ENCODE measurements at places on chromosomes 12 and 14.

DNA sequence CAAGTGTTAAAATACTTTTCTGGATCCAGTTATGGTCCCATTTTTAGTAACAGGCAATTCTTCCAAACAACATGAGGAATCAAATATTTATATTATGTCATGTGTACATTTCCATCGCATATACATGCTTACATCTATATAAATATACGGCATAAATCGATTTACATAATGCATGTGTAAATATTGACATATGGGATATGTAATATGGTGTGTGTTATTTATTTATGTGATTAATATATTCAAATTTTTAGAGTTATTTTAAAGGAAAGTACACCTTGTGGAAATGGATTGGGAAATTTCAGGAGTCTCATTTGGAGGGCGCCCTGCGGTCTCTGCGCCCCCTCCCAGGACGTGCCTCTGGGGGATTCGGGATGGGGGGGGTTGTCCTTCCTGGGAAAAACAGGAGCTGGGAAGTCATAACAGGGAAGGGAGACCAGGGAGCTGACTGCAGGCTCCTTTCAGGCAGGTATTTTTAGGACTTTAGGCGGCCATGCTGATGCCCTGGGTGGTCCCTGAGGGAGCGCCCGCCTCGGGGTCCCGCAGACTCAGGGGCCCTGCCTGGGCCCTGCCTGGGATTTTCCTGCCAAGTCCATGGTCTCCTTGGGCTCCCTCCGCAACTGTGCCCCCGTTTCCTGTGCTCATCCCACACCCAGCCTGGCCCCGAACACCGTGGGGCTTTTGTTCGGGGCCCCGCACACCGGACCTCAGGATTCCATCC, 82.7 kb upstream of the SFSWAP start:
- ATAC-seq = no peak

DNA sequence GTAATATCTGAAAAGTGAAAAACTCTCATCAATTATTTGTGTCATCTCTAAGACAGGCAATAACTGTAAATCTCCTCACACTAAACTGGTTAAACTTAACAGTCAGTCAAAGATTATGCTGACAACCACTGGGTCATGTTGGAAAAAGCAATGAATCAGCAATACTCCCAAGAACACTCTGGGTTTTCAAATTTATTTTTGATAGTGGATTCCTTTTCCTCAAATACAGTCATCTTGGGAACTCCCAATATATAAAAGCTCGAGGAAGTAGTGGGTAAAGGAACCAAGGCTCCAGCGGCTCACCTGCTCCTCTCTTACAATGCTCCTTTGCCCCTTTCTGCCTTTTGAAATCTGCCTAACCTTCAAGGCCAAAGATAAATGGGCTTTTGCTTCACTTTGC, 70.0 kb downstream of the ARMH4 start:
- no peak for ATAC-seq

- no peak for ATAC-seq
Measured at GRCh38 chr12:41277100-41277945, 89.2 kb downstream of the PDZRN4 start.

- no peak for ATAC-seq
Measured at GRCh38 chr12:68530965-68531364, 79.7 kb upstream of the RAP1B start.

DNA sequence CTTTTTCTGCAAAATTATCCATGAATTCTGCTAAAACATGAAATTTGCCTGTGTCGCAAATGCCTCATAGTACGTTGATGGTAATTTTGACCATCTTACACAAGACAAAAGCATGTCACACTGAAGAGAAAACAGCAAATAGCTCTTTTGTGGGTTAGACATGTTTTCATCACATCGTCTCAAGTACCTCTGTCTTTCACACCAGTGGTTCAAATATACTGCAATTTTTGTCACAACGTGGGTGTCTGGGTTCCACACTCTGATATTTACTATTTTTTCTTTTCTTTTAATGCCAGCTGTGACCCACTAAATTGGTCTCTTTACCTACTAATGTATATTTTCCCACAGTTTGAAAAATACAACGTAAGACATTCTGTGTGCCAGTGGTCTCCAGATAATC, 10.4 kb downstream of the KLRB1 start:
- ATAC-seq = no peak

DNA sequence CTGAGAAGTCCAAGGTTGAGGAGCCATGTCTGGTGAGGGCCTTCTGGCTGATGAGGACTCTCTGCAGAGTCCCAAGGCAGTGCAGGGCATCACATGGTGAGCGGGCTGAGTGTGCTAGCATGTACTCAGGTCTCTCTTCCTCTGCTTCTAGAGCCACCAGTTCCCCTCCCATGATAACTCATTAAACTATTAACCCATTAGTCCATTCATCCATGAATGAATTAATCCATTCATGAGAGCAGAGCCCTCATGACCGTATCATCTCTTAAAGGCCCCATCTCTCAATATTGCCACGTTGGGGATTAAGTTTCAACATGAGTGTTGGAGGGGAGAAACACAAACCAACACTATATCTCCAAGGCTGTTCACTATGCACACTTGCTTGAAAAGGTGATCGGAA, 83.7 kb downstream of the TMEM30B start:
- no peak for ATAC-seq

GRCh38 chr14:71541973-71542690, 390.1 kb upstream of the RGS6 start:
- no peak for ATAC-seq

DNA sequence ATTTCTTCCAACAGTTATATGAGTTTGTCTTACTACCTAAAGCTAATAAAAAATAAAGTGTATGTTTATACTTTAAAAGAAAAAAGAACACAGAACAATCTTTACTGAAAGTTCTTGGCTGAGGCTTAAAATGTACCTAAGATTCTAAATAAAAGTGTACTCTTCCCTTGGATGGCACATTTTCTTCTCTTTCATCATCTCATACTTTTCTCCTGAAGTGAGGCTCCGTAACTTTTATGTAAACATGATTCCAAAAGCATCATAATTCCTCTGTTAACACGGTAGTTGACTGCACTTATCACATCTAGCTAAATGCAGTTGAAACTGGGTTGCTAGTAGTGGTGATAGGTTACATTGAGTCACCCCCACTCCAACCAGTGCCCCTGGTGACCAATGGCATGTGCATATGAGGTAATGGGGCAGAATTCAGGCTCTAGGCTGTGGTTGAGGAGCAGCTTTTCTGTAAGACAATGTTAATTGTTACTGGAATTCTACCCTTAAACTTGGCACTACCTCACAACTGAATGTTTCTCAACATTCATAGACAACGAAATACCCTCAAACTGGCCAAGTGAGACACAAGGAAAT, 38.4 kb downstream of the WASHC3 start:
- peak; percentile 62 for ATAC-seq

- ATAC-seq = no peak
Measured at GRCh38 chr12:13948621-13949020, 32.8 kb downstream of the GRIN2B start.

- no peak for ATAC-seq
Measured at GRCh38 chr12:53624458-53624857, 1.7 kb downstream of the ATF7 start.

GRCh38 chr12:4579305-4580102, 17.5 kb downstream of the DYRK4 start:
- ATAC-seq = no peak

DNA sequence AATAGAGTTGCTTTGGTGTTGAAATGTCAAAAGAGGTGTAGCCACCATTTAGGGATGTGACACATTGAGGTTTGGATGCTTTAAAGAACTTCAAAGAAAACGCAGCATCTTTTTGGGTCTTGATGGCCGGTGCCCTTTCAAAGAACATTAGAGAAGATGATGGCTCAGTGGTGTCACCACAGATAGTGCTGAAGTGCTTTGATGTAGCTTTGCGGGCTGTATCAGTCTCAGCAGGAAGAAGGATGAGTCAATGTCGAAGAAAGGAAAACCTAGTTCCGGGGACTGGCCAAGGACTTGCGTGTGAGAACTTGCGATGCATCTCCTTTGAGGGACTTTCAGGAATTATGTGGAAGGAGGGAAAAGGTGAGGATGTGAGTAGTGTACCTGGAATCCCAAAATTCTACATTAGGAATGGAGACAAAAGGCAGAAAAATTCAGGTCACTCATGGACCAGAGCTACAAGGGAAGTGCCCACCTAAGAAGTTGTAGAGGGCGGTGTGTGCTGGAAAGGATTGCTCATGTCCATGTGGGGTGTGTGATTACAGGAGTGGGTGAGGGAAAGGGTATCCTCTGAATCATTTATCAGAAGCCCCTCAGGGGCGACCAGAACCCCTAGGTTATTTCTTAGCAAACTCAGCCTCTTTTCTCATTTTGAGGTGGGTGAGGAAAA, 39.7 kb upstream of the GZMB start:
- ATAC-seq = no peak

DNA sequence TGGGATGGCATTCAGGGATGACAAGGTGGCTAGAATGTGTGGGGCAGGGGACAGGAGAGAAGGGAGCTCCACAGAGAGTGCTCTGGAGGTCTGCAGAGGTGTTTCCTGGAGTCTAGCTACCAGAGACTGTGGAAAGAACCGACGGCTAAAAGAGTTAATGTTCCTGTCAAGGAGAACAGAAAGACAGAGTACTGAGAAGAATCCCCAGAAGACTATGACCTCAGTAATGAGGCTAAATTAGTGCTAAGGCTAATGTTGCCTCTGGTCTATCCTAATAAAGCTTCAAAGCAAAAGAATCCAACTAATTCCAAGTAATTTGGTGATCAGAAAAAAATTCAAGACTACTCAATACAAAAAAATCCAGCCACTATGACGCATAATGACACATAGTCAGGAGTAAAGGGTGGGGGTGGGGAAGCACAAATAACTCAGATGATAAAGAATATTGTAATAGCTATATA, 44.7 kb downstream of the FERMT2 start:
- ATAC-seq = peak; percentile 33

DNA sequence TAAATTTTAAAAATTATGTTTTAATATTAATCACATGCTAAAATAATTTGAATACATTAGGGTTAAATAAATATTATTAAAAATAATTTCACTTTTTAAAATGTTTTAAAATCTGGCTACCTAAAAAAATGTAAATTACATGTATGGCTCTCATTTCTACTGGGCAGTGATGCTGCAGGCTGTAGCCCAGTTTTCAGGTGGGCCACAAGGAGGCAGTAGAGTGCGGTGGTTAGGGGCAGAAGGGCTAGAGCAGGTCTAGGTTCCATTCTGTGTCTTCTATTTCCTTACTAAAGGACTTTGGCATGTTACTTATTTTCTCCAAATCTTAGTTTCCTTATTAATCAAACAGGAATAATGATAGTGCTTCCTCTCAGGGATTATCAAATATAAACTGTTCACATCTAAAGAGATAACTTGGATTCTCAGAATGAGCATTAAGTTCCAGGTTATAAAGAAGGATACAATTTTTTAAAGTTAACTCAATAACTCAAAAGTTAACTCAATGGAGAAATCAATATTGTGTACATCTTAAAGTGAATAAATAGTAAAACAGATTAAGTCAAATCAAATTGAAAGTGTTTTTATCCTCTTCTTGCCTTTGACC, 54.9 kb upstream of the OVCH1 start:
- ATAC-seq = peak; percentile 62

DNA sequence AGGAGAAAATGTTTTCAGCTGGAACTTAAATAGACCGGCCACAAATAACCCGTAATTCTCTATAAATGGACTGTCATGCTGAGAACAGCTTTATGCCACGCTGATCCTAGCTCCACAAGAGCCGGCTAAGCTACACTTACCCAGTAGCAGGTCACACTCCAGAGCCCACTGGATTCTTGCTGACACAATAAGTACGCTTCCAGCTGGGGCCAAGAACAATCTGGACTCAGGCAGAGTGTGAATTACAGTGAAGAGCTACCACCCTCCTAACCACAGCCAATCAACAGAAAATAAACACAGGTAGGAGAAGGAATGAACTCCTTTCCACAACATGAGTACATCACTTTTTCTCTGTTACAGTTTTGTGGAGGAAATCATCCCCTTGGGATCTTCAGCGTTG, 531.3 kb downstream of the GALC start:
- ATAC-seq = no peak

DNA sequence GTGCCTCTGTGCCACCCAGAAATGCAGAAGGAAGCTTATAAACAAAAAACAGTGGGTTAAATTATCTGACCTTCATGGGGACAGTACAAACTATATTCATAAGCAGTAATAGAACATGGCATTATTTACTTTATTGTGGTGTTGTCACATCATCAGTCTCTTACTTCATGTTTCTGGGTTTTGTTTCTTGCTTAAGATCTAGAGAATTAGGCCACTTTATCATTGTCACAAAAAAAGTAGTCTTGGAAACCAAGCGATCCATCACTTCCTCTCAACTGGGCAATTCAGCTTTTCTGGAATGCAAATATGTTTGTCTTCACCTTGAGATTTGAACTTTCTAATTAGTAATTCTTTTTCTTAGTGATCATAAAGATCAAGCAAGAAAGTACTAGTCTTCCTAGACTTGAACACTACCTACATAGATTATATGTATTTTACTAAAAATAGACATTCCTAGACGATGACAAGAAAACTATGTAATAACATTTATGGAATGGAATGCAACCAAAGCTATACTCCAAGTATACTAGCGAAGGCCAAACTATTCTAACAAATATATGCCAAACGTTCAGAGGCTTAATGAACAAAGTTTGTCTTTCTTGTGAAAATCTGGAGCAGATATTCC, 363.4 kb downstream of the DAD1 start:
- no peak for ATAC-seq

DNA sequence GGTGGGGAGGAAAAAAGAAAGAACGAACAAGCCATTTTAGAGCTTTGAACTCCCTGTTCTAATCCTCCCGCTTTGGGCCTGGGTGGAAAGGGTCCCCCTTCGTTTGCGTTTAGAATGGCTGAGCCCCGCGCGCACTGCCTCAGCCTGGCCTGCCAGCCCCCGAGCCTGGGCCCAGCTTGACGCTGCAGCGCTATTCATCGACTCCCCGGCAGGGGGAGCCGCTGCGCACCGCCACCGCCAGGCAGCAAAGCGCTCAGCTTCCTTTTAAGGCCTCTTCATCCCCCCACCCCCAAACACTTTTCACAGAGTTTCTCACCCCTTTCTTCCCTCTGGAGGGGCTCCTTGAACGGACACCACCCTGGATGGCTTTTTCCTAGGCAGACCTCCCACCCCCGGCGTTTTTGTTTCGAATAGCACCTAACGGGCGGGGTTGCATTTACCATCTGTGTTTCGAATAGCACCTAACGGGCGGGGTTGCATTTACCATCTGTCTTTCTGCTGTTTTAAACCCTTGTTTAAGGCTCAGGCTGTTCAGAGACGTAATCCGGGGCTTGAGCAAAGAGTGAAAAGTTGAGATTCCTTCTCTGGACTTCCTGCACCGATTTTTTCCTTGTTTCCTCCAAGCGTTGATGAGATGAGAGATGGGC, 56.4 kb upstream of the PIWIL1 start:
- no peak for ATAC-seq

DNA sequence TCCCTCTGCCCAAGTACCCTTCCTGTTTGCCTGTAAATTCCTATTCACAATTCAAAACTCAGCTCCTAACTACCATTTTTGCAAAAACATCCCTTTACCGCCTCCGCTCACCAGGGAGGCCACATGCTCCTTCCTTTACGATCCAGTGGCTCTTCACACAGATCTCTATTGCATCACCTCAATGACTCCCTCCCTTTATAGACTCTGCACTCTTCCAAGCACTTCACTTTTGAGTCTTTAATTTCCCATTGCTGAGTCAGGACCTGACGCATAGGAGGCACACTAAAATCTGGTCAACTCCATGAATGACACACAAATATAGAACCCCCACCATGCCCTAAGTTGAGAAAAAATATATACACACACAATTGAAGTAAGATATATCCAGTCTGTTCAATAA, 45.9 kb downstream of the PPP1R13B start:
- ATAC-seq = no peak

Measured in gastroesophageal sphincter (tissue), 4 donors.